ENCODE measurements at places on chromosomes 2 and 18.

DNA sequence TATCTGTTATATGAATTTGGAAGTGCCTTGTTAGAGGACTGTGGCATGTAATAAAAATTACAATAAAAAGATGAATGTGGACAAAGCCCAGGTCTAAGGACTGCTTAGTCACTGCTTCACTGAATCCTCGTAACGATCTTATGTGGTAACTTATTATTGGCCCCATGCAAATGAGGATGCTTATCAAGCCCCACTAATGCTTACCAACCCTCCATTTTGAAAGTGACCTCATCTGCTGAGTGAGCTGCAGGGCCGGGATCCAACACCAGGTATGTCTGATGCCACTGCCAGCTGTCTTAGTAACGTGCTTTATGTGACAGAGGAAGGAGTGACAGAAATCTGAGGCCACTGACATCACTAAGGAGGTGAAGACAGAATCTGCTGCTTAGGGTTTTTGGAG, 65.3 kb upstream of the CCDC85A start:
- DNase-seq = peak; percentile 65

GRCh38 chr2:48750128-48750739, 5.3 kb downstream of the LHCGR start:
- DNase-seq = no peak

- no peak for DNase-seq
Measured at GRCh38 chr2:239289545-239289944, 111.3 kb downstream of the HDAC4 start.

GRCh38 chr2:41101281-41101680, 649.4 kb upstream of the SLC8A1 start:
- no peak for DNase-seq

DNA sequence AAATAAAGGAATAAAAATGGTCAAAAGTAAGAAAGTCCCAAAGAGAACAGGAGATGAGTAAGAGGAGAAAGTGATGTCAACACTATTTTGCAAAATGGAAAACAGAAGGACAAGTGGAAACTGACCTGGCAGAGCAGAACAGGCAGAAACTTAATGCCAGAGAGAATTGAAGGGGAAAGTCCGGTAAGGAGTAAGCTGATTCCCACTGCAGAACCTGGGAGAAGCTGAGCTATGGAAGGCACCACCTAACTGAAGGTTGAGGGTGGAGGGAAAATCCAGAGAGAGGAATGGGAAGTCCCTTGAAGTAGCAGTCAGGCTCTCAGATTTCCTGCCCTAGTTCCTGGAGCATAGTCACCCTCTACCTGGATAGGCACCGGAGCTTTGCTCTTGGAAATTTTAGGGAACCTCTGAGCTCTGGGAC, 59.8 kb downstream of the MOGAT1 start:
- DNase-seq = no peak

- DNase-seq = no peak
Measured at GRCh38 chr18:76382275-76382674, 112.8 kb downstream of the ZNF516 start.

- DNase-seq = no peak
Measured at GRCh38 chr18:58264840-58265239, 220.8 kb downstream of the NEDD4L start.

- no peak for DNase-seq
Measured at GRCh38 chr2:168751104-168751740, 51.2 kb upstream of the NOSTRIN start.

GRCh38 chr2:45754131-45755010, 102.9 kb downstream of the PRKCE start:
- DNase-seq = no peak

DNA sequence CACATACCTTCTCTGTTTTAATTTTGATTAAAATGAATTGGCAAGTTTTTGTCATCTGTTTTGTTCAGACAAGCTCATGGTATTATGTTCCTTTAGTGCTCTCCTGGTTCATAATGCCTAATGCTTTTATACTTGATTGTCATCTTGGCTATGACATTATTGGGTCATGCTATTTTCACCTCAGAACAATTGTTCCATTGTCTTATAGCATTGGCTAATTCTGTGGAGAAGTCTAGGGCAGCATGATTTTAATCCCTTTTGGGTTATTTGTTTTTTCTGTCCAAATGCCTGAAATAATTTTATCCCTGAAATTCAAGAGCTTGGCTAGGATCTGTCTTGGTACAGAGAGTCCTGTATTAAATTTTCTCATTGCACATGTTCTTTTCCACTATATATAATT, 83.8 kb upstream of the CCDC85A start:
- DNase-seq = no peak

DNA sequence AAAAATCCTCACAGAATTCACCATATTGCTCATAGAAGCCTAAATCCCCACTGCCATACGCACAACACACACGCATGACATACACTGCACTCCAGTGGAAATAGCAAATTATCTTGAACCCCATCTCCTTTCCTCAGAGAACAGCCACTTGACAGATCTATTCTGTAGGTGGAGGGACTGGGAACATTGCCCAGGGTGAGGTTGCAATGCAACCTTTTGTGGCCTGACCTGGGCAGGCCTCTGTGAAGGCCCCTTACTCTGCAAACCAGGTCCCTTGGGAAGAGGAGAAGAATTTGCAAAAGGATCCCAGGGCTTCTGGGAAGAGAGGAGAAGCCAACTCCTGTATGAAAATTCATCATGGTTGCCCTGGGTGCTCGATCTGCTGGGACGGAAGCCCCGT, 51.9 kb downstream of the SDC1 start:
- DNase-seq = no peak

DNA sequence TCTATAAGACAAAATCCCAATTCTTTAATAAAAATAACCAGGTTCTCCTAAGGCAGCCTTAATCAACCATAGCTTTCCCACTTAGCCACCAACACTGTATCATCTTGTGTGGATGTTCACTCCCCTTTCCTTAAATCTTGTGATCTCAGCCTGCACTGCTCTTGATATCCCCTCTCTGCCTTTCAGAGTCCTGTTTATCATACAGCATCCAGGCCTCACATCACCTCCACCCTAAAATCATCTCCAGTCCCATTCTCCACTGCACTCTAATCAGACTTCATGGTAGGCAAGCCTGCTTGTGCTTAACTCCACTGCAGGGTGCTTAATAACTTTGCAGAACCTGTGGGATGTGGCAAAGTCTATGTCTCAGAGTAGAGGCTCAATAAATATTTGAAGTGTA, 18.8 kb downstream of the ARHGAP15 start:
- no peak for DNase-seq

DNA sequence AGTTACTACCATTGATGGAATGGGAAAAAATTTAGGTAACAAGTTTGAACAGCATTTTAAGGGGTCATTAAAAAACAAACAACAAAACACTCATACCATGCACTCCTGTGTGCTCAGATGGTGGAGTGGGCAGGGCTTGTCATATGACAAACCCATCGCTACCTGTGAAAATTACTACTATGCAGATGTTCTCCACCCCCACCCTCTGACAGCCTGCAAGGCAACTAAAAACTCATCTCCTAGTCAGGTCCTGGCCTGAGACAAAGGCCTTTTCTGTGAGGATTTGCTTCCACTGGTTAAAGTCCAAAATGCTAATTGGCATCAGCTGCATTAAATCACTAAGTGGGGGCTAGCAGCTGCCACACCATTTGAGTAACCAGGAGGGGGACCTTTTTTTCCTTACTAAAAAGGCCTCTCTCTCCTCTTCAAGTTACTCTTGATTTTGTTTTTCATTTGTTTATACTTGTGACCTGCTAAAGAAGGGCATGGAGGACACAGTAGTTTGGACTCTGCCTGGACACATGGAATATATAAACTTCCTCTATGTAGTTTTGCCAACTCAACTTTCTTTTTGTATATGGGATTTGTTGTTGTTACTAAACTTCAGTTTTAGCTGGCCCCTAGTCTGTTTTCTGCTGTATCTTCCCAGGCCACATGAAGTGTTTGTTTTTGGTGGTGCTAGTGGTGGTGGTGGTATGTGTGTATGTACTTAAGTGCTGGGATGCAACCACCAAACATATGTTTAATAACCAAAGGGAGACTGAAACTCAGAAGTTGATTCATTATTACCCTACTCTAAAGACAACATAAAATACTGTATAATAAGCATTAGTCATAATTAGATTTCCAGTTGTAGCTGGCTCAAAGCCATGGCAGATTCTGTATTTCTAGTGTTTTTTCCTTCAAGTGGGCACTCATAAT, 121.3 kb downstream of the MAP4K4 start:
- DNase-seq = peak; percentile 36

DNA sequence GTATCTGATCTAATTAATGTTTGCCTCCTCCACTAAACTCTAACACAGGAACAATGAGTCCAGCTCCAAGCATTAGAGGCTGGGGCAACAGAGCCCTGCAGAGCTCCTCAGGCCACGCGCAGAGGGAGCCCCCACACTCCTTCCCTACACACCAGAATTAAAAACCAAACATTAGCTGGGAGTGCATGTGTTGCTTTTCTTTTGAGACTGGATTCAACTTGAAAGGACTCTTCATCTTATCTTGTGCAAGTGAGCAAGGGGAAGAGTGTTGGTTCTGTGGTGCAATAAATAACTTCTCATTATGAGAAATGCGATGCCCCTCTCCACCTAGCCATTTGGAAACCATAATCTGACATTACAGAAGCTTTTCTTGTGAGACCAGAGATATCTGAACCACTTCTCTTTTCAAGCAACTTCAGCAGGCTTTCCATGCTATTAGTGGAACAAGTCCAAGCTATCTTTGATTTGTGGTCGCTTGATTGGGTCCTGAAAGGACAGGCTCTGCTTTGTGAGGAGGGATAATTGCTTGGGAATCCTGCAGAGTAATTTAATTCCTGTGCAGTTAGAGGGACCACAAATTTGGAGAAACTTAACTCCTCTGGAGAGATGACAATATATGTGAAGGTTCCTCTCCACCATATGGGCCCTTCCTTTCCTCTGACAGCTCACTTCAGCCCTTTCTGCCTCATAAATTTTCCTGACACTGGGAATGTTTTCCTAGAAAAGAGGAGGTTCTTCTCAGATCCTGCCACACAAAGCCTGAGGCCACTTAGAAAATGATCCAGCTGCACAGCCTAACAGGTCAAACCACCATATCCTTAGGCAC, 112.5 kb downstream of the ATL2 start:
- no peak for DNase-seq

DNA sequence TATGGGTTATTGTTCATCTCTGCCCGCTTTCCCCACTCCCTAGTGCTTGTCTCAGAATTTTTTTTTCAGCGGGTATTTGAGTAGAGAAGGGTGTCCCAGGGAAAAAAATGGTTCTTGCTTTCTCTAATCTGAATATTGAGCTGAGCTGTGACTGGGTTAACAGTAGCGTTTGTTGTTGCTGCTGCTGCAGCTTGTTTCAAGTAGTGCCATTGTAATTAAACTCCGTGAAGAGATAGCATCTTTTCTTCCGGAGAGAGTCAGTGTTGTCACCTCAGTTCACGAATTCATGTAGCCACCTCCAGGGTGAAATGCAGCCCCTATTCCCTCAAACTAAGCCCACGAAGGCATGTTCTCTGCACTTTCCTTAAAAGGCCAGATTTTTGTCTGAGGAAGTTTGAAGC, 1.5 kb upstream of the AAK1 start:
- DNase-seq = no peak

DNA sequence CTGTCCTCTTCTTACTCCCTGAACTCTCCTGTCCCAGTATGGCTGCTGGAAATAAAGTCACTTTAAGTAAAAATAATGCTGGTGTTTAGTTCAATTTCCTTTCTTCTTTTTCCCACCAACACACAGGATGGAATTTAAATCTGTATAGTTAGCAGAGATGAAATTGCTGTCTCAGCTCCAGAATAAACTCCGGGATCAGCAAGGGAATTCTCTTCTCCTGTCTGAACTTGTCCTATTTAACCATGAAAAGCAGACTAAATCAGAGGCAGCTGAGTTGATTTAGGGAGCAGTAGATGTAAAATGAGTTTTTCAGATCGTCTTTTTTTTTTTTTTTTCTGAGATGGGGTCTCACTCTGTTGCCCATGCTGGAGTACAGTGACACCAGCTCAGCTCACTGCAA, 25.9 kb downstream of the TTLL4 start:
- DNase-seq = no peak

- DNase-seq = no peak
Measured at GRCh38 chr2:213187386-213187785, 36.0 kb upstream of the IKZF2 start.

- DNase-seq = no peak
Measured at GRCh38 chr2:624551-625347, 52.5 kb downstream of the TMEM18 start.

DNA sequence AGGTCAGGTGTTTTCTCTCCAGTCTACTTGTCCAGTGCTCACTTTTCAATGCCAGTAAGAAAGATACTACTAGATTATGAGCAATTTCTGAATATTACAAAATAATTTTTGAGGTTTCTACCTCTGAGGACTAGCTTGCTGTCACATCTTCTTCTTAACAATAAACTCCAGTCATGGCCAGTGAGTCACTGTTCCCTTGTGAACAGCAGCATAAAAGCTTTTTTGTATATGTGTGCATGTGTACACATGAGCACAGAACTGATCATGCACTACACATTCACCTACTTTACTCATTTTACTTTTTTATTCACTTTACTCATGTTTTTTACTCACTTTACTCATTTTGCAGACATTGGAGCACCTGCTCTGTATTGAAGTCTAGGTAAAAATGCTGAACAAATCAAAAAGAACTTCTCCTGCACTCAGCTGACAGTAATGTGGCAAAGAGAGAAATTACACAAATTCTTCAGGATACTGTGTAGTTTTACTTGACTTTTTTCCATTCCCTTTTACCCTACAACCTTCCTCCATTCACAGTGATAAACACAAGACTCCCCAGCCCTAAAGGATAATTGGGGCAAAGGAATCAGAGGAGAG, 28.0 kb downstream of the ST6GAL2 start:
- no peak for DNase-seq

GRCh38 chr18:26700201-26700600, 151.8 kb upstream of the KCTD1 start:
- no peak for DNase-seq

DNA sequence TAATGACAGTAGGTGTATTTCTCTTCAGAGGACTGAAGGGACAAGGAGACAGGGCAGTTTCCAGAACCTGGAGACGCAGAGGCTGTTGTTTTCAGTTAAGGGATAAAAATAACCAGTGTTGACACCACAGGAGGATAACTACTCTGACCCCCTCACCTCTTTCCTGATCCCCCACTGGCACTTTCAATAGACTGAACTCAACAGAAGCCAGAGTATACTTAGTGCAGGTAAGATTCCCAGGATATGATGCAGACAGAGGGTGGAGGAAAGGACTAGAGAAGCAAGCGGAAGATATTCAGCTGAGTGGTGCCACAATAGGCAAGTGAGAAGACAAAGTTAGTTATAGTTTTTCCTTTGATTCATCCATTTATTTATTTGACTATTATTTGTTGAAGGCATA, 19.8 kb downstream of the DHRS9 start:
- no peak for DNase-seq

- no peak for DNase-seq
Measured at GRCh38 chr2:31378389-31378788, 36.2 kb downstream of the XDH start.

GRCh38 chr2:224984637-224985036, 57.6 kb downstream of the DOCK10 start:
- DNase-seq = no peak

DNA sequence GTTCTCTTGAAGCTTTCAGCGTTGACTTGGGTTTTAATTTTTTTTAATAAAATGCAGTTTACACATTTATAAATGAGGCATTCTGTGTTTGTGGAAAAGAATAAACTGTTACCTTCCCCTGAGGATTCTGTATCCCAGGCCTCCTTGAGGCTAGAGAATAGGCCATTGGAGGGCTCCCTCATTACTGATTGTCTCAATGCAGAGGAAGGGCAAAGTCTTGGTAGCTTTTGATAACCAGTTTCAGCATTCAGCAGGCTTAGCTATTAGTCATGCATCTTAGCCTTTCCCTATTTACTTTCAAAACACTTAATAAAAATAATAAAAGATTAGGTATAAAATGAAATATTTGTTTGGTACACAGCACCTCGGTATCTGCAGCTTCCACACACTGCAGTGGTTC, 58.1 kb upstream of the OTX1 start:
- DNase-seq = no peak
